Stimulated activated CD8-positive, alpha-beta memory T cell treated with anti-CD3 and anti-CD28 coated beads, Interleukin-12 subunit alpha, Interleukin-12 subunit beta, amount 100 ng/mL, for 4 hours (primary cell): ENCODE measurements at places on chromosomes 1 and 21.

GRCh38 chr1:162381383-162381782 lies at the start of gene C1orf226:
C1orf226 (plus strand) TSS chr1:162381728; CDS start chr1:162381902, 174 bp downstream.
- no peak for DNase-seq

- DNase-seq, result no peak
Observed at GRCh38 chr1:35557118-35557610, at the start of gene KIAA0319L. KIAA0319L (minus strand) TSS chr1:35557403; CDS start chr1:35554491, 2,912 bp downstream.

GRCh38 chr1:15465674-15466073 lies 9.1 kb downstream of the CELA2A start:
- no peak for DNase-seq

DNA sequence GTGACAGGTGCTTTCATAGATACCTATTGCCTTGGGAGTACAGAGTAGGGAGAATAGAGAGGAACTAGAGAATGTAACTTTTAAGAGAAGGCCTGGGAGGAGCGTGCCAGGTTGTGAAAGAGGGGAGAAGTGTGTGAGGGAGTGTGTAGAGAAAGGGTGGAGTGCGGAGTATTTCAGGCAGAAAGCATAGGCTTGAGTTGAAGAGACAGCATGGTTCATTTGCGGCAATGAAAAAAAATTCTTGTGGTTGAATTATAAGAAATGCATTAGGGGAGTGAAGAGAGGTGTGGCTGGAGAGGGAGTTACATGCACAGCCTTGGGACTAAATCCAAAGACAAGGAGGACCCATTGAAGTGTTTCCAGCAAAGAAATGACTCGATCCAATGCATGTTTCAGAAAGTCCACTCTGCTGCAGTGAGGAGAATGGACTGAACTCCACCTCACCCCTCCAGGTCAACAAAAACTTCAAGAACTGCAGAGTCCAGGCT lies 81.7 kb upstream of the ADAM30 start:
- DNase-seq, result no peak

DNA sequence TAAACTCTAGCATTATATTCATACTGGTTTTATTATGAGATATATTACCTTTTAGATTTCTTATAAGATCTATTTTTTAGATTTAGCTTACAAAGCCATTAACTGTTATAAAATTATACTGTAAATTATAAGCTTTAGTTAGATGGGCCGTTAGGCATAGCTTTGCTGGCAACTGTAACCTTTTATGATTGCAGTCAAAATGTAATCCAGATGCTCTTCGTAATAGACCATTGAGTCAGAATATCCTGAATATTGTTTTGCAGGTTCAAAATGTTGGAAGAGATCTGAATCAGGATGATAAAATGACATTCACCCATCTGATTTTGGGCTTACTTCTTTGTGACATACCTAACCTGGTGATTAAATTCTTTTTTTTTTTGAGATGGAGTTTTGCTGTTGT lies 20.9 kb downstream of the ITSN1 start:
- DNase-seq, result no peak

DNA sequence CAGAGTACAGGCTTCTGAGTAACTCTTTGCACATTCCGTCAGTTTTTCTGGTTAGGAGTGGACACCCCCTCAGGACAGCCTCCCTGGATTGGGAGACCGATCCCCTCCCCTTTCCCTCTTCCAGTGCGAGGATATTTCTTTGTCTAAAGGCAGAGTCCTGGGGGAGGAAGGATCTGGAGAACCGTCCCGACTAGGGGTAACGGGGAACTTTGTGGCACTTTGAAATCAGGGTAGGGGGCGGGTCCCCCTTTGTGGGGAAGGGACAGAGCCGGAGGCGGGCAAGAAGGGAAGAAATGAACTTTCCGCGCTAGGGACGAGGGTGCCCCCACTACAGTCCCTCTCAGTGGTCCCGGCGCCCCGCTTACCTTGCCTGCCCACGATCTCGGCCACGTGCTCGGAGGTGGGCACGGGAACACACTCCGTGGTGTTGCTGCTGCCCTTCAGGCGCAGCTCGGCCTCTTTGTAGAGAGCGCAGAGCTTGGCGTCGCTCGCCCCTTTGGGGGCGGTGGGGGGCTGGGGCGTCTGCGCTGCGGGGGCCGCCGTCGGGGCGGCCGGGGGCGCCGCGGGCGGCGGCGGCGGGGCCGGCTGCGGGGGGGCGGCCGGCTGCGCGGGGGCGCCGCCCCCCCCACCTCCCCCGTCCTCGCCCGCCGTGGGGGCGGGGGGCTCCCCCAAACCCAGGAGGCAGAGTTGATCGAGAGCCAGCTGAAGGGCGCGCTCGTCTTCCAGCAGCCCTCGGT lies 917 bp downstream of the MEX3A start:
- no peak for DNase-seq

GRCh38 chr1:5934058-5934884 lies 58.0 kb downstream of the NPHP4 start:
- DNase-seq, result no peak

DNA sequence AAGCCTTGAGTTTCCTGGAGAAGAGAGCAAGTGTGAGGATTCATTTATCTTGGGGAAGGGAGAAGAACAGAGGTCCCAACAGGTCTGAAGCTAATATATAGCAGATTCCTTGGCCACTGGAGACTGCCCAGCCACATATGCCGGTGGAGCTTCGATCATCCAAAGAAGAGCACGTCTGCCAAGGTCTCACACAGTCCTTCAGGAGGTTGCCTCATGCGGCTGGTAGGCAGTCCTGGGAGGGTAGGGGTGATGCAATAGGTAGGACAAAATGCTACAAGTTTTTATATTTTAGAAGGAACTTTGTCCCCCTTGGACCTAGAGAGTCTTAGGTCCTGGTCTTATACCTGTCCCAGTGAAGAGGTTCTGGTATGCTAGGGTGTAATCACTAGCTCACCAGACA lies 582.5 kb downstream of the DPYD start:
- no peak for DNase-seq

- DNase-seq, result no peak
Observed at GRCh38 chr1:192631749-192632148, 4.2 kb upstream of the RGS13 start.

DNA sequence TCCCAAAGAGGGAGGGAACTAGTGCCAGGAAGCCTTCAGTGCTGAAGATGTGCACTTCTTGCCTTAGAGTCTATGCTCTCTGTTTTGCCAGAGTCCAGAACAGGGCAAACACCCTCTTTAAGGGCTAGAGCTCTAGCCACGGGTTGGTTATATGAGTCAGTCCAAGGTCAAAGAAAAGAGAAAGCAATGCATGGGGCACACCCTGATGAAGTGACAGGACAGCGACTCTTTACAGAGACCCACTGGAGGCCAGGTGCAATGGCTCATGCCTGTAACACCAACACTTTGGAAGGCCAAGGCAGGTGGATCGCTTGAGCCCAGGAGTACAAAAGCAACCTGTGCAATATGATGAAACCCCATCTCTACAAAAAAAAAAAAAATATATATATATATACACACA lies 86.1 kb downstream of the TGFBR3 start:
- DNase-seq, result no peak

DNA sequence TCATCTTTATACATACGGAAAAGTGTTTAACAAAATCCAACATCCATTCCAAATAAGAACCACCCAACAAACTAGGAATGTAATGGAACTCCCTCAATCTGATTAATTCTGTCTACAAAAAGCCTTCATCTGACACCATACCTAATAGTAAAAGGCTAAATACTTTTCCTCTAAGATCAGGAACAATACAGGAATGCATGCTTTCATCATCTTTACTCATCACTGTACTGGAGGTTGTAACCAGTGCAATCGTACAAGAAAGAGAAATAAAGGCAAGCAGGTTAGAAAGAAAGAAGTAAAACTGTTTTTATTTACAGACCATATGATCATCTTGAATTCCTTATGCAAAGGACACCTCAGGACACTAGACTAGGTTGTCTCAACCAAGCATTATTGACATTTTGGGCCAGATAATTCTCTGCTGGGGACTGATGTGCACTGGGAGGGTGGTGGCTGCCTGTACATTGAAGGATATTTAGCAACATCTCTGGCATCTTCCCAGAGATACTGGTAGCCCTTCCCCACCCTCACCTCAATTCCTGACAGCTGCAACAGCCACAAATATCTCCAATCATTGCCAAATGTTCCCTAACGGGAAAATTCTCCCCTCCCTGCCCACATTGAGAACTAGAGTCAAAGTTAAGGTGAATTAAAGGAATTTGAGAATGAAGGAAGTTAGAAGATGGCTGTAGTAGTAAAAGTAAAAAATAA lies 30.6 kb upstream of the INSL5 start:
- no peak for DNase-seq
